NCI-H2029 treated with DMSO at 0.1 percent for 48 hours (cell line): ENCODE measurements at places on chromosomes 7 and 10.

- DNase-seq: peak; percentile 5
These were observed 531.1 kb upstream of the STEAP1 start for GRCh38 chr7:89623018-89623672.

- no peak for DNase-seq
These were observed 158.0 kb downstream of the SDHAF3 start for GRCh38 chr7:97275475-97275874.

DNA sequence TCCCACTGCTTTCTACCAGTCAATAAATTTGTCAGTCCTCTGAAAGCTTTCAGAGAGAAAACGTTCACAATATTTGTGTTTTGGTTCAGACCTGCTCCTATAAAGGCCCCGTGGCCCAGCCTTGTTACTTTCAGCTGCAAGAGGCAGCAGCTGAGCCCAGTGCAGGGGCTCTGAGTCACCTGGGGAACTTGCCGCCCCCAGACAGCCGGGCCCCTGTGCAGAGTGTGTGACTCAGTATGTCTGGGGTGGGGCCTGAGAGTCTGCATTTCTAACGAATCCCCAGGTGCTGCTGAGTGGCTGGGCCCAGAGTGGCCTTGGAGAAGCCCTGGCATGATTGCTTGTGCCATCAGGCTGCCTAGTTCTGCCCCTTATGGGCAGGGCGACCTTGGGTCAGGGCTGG is 303.5 kb downstream of the PAXIP1 start:
- DNase-seq: no peak

DNA sequence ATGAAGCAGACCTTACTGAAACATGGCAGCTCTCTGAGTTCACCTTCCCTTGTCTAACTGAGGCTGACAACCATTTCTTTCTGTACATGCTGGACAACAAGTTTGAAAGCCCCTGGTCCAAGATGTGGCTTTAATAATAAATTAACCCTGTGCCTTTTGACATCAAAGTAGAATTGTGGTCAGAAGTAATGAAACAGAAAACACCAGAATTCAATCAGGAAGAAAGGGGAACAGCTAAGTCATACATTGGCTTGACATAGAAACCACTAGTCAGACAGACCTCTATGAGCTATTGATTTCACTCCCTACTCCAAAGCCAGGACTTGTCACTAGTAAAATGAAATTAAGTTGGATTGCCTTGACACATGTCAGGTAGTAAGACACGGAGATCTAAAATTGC is 175.2 kb upstream of the ASAH2 start:
- no peak for DNase-seq

- no peak for DNase-seq
These were observed 48.9 kb downstream of the ASB13 start for GRCh38 chr10:5617521-5617920.

GRCh38 chr10:48608976-48609375 is 4.1 kb upstream of the ARHGAP22 start:
- DNase-seq: no peak

GRCh38 chr7:30852308-30852684 is 59.4 kb upstream of the AQP1 start:
- DNase-seq: no peak

DNA sequence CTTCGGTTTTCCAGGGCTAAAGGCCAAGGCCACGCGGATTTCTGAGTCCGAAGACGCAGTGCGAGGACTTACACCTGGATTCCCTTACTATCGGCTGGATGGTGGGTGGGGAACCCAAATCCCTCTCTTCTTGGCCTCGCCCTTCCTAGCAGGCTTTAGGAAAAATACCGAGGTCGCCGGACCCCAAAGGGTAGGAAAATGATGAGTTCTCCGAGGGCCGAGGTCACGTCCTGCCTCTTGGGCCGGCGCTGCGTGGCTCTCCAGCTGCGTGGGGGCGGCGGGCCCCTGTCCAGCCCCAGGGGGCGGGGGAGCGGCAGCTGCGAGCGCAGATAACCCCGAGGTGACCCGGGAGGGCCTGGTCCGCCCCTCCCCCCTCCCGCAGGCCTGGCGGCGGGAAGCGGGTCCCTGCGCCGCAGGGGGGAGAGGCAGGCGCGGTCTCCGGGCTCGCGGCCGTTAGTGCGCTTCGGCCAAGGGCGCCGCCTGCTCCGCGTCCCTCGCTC is 805 bp upstream of the HMX3 start:
- DNase-seq: no peak

DNA sequence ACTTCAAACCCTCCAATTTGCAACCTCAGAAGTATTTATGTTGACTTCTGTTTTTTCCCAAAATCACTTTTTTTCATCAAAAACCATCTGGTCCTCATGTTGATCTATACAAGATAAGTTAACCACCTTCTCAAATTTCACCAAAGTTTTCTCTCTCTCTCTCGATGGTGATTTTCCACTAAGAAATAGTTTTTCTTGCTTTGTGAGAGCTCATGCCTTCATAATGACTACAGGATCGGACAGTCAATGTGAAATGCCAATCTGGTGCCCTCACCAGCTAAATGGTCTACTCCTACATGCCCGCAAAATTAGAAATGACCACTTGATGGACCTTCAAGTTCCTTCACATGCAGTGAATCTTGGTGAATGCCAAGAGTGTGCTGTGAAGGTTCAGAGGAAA is 40.4 kb downstream of the CNNM1 start:
- no peak for DNase-seq

DNA sequence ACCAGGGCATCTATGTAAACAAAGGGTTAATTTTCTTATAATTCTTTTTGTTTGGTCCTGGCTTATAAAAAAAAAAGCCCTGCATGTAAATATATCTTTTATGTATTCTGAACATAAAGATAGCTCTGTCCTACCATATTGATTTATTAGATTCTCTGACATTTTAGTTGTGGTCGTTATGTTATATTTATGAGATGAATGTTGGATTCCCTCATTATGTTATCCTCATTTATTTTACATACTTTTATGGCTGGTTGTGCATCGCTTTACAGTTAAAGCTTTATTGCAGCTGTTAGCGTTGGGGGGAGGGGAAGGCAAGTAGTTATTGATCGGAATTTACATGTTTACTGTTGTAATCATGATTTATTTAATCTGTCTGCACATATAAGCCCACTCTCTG is 431.5 kb downstream of the LRMDA start:
- no peak for DNase-seq

- DNase-seq: no peak
These were observed 1080.9 kb upstream of the C7orf33 start for GRCh38 chr7:147509541-147510200.

DNA sequence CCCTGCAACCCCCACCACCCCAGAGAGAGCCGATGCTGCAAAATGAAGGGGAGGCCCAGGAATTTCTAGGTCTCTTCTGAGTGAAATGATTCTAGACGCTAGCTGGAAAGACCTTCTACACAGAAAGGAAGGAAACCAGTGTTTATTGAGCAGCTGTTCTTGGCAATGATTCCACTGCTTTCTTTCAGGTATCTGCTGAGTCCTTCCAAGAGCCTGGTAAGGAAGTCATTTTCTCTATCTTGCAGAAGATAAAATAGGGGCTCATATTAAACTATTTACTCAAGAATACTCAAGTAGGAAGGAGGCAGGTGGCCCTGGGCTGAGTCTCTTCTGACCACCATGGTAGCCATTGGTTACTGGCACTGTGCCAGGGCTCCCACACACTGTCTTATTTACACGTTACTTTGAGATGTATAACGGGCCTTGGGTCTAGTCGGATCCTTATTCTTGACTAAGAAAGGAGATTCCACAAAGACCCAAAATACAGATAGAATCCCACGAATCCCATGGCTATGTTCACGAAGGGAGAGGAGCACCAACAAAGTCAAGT is 112.1 kb downstream of the GALNT11 start:
- no peak for DNase-seq

DNA sequence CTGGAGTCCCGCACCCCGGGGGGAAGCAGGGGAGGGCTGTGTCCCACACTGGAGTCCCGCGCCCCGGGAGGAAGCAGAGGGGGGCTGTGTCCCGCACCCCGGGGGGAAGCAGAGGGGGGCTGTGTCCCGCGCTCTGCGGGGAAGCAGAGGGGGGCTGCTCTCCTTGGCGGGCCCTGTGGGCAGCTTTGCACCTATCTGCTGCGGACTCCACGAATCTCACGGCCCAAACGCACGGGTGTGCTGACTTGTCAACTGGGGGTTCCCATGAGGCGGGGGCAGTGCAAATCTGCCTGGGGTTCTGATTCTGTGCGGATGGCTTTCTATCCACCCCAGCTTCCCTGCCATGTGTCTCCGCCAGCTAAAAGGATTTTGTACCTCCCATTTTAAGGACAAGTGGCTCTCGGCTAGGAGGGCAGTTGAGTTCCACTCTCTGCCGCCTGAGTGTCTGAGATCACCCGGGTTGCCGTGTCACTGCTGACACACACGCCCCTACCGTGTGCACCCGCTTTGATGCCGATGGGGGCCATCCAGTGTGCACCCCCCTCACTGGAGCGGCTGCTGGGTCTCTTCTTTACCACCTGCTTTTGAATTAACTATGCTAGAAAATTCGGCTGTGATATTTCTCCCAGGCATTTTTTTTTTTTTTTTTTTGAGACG is 20.5 kb downstream of the GPER1 start:
- DNase-seq: no peak

DNA sequence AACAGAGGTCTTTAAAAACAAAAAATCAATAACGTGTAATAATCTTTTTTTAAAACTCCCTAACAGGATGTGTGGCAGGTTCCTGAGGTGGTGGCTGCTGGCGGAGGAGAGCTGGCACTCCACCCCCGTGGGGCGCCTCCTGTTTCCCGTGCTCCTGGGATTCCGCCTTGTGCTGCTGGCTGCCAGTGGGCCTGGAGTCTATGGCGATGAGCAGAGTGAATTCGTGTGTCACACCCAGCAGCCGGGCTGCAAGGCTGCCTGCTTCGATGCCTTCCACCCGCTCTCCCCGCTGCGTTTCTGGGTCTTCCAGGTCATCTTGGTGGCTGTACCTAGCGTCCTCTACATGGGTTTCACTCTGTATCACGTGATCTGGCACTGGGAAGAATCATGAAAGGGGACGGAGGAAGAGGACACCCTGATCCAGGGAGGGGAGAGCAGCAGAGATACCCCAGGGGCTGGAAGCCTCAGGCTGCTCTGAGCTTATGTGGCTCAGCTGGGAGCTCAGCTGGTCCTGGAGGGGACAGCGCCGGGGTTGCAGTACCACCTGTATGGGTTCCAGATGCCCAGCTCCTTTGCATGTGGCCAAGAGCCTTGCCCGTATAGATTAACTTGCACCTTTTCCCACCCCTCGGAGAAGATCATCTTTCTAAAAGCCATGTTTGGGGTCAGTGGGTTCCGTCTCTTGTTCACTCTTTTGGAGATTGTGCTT is 16.7 kb upstream of the AZGP1 start:
- no peak for DNase-seq
